Activated naive CD4-positive, alpha-beta T cell (primary cell): ENCODE measurements at places on chromosomes 5 and 9.

DNA sequence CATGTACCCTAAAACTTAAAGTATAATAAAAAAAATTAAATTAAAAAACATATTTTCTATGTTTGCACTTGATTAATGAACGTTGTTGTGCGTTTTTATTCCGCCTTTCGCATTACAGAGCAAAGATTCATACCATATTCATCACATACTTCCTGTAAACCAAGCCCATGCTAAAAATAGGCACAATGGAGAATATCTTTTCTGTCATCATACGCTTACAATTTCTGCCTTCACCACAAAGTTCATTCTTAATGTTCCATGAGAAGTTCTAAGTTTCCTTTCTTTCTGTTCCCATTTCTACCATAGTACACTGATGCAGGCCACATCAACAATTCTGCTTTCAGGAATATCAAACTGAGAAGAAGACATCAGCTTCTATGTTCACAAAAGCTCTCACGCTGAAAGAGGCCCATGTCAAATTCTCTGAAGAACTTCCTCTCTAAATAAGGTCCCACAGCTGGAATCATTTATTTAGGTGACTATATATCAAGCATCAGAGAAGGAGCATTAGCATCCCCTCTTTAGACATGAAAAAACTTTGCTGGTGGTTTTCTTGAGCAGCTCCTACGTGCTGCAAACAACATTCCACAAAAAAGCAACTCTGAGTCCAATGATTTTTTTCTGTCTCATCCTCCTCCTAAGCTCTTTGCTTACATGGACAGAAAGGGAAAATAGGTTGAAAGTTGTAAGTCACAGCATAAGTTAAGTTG lies 456.4 kb downstream of the CDH10 start:
- no peak for DNase-seq

GRCh38 chr5:12624776-12625560 lies 720.7 kb upstream of the CTNND2 start:
- no peak for DNase-seq

GRCh38 chr9:135814421-135815095 lies 92.8 kb downstream of the CAMSAP1 start:
- no peak for DNase-seq

GRCh38 chr5:66324357-66324756 lies 180.3 kb downstream of the SREK1 start:
- no peak for DNase-seq

DNA sequence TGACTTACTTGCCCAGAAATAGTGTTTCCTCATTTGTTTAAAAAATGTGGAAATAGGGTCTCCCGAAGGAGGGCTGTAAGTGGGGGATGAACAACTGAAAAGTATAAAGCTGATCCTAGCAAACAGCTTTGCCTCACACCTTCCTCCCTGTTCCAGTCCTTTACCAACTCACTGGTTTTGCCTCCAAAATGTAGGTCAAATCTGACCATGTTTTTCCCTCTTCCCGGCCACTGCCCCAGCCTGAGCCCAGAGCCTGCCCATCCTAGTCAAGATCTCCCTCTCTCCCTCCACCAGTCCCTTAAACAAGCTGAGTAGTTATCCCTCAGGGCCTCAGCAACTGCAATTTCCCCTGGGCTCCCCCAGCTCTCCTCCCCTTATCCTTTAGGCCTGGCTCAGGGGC lies 82.4 kb upstream of the FBXW11 start:
- no peak for DNase-seq

DNA sequence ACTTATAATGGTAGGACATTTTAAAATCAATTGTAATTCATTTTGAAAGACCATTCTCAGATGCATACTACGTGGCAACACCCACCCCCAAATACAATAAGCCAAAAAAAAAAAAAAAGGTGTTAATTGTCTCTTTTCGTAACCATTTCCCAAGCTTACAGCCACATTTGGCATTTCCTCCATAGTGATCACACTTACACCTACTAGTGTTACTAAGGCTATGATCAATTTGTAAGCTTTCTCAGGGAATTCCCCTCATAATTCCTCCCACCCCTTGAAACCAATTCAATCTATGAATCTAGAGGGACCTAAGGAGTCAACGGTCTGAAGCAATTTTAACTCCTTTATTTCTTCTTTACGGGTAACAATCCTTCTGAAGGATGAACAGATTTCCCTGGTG lies 40.1 kb downstream of the NR2F1 start:
- DNase-seq = no peak

DNA sequence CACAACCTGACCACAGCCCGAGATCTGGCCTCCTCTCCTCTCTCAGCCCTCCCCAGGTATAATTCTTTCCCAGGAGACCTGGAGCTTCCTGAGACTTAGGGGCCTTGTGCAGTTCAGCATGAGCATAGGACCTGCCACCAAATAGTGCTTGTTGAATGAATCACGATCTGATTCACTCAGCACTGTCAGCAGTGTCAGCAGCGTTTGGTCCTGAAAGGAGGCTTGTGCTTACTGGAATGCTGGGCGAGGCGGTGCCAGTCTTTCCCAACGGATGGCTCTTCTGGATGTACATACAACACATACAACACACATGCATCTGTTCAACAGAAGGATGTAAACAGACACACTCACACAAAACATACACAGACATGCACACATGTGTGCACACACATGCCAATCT lies 173.3 kb downstream of the COL23A1 start:
- DNase-seq = no peak

GRCh38 chr5:52710310-52710971 lies 77.3 kb upstream of the ITGA1 start:
- DNase-seq = no peak
